ENCODE measurements at places on chromosomes 11 and 22. TPM values are rescaled to one million over a fixed set of nuclear protein-coding genes. Genes with fewer than 3 reads are reported as not detected.

SLC37A2 gene
- total RNA-seq, result 0.21 TPM

EMID1 gene
- total RNA-seq, result 0.23 TPM

SCUBE2 gene
- 0.44 TPM for total RNA-seq

INPP5J gene
- 0.42 TPM for total RNA-seq

MMP13 gene
- total RNA-seq, result not detected
